ENCODE measurements at places on chromosomes 7 and 10.

DNA sequence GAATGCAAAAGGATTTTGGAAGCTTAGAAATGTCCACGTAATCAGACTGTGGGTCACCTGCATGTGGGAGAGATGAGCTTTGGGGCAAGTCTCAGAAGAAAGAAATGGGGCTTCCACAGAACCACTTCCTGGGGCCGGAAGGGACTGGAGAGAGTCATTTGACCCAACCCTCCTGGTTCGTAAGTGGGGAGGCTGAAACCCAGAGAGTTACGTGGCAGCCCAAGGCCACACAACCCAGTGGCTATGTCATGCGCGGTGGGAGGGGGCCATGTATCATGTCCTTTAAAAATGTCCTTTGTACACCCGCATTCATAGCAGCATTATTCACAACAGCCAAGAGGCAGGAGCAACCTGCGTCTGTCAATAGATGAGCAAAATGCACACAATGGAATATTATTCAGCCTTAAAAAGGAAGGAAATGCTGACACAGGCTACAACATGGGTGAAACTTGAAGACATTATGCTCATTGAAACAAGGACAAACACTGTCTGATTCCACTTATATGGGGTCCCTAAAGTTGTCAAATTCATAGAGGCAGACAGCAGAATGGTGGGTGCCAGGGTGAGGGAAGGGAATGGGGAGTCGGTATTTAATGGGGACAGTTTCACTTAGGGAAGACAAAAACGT is 15.1 kb downstream of the CAMK2B start:
- DNase-seq = no peak

GRCh38 chr10:19877466-19878255 is 61.4 kb downstream of the PLXDC2 start:
- DNase-seq = no peak

- no peak for DNase-seq
Measured at GRCh38 chr7:1085910-1086421, 1.9 kb upstream of the GPER1 start.

GRCh38 chr10:128522551-128523308 is 396.5 kb upstream of the MKI67 start:
- DNase-seq = no peak

DNA sequence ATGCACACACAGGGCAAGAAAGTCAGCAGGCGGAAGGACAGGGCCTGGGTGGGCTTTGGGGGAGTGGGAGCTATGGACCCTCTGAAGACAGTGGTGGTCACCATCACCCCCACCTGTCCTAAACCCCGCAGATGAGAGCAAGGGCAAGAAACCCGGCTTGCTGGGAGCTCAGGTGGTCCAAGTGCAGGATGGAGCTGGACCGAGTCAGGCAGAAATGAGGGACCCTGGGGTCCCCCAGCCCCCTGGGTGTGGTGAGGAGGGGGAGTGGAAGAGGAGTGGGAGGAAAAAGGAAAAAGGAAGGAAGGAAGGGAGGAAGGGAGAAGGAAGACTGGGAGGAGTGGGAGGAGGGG is 54.8 kb downstream of the MICALL2 start:
- DNase-seq = no peak

GRCh38 chr10:1121271-1121970 is 65.2 kb downstream of the WDR37 start:
- no peak for DNase-seq

- DNase-seq = peak; percentile 28
Measured at GRCh38 chr10:50538555-50539398, 85.0 kb downstream of the SGMS1 start.

DNA sequence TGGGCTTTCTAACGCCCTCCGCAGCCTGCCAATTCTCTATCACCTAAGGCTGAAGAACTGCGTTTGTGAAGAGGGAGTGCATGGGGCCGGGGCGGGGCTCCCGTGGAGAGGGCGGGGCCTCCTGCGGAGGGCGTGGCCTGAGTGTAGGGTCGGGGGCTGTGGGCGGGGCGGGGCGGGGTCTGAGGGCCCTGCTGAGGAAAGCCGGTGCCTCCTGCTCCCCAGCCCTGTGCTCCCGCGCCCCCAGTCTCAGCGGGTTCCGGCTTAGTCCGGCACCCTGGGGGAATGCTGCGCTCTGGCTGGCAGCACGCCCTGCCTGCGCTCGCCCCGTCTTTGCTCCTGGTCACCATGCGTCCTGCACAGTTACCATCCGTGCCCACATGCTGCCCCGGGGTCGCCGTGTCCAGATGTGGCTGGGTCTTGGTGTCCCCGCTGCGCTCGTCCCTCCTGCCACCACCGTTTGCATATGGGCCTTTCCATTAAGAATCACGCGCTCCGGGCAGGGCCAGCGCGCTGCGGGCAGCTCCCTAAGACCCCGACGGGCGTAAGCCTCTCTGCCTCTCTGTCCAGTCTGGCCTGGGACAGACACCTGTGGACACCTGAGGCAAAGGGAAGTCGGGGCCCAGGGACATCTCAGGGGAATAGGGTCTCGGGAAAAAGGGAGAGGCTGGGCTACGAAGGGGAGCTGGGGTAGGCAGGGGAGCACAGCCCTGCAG is 144.0 kb upstream of the RET start:
- no peak for DNase-seq

- DNase-seq = no peak
Measured at GRCh38 chr7:148783801-148784527, 85.3 kb downstream of the CUL1 start.

DNA sequence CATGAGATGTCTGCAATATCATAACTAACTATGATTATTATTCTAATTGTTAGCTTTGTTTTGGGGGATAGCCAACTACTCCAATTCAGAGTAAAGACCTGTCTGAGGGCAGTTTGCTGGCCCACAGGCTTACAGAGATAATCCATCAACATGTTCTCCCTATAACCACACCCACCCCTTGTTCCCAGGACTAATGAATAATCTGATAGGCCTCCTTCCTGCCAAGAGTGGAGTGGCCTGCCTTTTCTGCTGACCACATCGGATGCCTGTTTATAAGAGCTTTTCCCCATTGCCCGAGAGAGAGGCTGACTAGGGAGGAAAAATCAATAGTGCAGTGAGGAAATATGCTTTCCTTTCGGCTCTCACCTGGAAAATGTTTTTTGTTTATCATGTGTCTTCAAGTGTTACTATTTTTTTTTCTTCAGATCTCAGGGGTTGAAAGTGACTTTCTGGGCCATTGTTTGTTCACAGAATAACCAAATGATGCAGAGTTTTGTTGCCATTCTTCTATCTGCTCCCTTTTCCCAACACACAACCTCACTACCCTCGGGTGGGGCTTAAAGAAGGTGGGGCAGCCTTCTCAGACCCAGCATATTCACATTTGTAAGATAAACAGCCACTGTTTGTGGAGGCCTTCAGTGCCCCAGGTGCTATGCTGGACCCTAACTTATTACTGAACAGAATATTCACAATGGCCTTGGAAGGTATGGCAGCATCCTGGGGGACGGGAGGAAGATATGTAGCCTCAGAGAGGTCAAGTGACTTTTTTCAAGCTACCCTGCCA is 38.4 kb downstream of the PLPP4 start:
- no peak for DNase-seq

DNA sequence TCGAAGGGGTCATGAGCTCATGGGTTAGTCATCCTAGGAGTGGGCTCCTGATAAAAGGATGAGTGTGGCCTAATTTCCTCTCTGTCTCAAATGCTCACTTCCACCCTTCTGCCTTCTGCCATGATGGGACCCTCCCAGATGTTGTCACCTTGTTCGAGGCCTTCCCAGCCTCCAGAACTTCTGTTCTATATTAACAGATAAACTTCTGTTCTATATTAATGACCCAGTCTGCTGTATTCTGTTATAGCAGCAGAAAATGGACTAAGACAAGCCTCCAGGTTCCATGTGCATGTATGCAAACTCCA is 583.2 kb downstream of the GLRX3 start:
- no peak for DNase-seq

GRCh38 chr7:49695971-49696370 is 77.5 kb upstream of the VWC2 start:
- DNase-seq = no peak

- DNase-seq = no peak
Measured at GRCh38 chr7:100085515-100085914, 3.3 kb upstream of the COPS6 start.

DNA sequence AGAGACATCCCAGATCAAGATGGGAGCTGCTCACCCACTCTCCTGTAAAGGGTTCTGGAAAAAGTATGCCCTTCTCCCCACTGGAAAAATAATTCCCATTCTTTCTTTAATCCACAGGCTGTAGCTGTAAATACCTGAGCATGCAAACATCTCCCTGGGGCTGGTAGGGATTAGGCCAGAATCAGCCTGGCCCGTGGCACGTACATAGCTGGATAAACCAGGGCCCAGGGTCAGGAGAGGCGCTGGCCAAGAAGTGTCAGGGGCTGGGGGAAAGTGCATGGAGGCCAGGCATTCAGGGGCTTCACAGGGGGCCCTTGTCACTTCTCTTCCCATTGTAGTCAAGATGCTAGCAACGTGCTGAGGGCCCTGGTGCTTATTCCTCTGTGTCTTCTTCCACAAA is 30.7 kb upstream of the AQP1 start:
- no peak for DNase-seq

DNA sequence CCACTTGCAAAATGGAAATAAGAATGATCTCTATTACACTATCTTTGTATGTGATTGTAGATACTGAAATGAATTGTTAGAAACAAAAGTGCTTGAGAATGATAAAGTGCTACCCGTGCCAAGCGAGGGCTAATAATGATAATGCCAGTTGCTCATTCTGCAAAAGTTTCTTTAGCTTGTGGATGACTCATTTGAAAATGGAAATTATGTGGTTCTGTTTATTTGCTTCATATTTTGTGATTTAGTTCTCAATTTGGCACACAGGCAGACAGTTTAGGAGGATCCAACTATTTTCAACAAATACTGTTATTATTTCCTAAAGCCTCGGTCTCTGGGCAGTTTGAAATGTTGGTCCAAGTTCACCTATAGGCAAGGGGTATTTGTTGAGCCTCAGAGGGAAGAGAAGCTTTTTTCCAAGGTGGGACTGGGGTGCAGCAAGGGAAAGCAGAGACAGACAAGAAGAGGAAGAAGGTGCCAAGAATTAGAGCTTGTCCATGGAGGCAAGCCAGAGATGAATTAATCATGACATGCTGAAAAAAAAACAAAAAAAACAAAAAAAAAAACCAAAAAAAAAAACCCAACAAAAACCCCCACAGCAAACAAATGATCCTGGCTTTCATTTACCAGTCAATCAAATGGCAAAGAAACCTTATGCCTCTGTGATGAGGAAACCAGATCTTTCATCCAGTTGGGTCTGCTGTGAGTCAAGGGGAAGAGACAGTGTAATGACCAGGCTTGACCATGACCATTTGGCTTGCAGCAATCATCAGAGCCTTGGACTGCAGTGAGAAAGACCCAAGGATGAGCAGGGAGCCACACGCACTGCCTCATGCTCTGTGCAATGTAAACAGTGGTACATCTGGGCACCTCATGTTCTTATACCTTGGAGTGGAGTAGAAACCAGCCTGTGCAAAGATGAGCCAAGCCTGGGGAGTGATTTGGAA is 285.0 kb upstream of the HABP2 start:
- DNase-seq = no peak
